ENCODE measurements at places on chromosomes 11 and 22.

DNA sequence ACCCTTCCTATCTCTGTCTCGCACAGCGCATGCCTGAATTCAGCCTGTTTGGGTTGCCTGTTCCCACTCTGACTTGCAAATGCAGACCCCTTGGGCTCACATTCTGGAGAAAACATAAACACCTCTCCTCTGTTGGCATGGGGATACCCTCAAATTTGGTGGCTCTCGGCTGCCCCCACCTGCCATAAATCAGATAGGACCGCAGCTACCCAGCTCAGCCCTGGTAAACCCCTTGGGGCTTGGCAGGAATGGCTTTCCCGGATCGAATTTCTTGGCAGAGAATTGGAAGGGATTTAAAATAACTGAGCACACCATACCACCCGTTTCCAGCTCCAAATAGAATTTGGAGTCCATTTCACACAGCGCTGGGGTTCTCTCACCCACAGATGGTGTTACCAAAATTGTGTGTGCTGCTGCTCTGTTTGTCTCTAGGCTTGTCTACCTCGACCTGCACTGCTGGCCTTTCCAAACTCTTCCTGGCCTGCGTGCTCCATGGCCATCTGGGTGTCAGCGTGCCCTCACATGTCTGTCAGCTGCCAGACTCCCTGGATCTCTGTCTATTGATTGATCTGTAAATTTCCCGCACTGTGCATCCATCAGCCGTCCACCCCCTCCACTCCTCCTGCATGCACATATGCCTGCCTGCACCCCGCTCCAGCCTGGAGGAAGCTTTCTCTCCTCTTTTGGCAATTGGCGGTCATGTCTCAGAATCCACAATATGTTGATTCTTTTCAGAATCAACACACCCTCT lies 134.0 kb downstream of the NTM start:
- no peak for DNase-seq

DNA sequence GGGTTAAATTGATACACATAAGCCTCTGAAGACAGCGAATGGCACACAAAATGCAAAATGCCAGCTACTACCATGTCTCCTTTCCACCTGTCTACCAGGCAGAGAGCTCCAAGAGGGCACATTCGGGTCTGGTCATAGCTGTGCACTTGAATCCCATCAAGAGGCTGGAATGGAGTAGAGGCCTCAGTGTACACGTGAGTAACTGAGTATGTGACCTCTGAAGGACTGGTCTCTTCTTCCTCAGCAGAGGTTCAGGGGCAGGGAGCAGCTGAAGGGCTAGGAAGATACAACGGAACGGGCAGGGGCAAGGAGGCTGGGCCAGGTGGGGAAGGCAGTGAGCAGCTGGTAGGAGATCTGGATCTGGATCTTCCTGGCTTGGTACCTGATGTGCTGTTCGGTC lies 56.3 kb upstream of the PHOX2A start:
- DNase-seq: no peak

- DNase-seq: no peak
Measured at GRCh38 chr11:12546660-12547059, 127.6 kb upstream of the TEAD1 start.

DNA sequence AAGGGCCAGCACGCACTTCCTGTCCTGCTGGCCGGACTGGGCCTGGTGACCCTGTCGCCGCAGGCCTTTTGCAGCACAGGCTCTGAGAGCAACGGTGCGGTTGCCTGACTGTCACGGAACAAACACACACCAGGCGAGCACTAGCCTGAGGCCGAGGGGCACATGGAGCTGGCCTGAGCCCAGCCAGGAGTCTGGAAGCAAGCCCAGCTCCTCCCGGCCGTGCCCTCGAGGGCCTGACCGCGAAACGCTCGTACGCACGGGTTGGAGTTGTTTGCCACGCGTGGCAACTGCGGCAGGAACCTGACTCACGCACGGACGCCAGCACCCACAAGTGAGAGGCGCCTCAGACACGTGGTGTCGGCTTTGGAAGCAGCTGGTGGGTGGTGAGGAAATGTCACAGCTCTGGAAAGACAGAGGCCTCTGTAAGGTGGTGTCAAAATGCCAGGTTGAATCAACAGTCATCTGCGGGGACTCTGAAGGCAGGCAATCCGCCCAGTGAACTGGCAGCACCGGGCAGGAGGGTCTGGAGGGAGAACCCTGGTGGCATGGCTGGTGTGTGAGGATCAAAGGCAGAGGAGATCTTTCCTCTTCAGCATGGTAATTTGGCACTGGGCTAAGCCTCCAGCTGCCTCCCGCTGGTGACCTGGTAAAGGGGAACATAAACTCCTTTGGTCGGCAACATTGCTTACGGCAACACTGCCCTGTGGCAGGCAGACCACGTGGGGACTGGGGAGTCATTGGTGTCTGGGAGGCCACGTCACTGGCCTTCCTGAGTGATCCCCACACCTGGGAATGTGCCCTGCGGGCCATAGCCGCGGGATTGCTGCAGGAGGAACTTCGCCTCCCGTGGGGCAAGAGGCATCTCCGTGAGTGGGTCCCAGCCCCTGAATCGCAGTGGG lies 15.3 kb upstream of the IL17REL start:
- DNase-seq: no peak

- DNase-seq: no peak
Measured at GRCh38 chr11:65822776-65823528, 10.8 kb upstream of the SNX32 start.

DNA sequence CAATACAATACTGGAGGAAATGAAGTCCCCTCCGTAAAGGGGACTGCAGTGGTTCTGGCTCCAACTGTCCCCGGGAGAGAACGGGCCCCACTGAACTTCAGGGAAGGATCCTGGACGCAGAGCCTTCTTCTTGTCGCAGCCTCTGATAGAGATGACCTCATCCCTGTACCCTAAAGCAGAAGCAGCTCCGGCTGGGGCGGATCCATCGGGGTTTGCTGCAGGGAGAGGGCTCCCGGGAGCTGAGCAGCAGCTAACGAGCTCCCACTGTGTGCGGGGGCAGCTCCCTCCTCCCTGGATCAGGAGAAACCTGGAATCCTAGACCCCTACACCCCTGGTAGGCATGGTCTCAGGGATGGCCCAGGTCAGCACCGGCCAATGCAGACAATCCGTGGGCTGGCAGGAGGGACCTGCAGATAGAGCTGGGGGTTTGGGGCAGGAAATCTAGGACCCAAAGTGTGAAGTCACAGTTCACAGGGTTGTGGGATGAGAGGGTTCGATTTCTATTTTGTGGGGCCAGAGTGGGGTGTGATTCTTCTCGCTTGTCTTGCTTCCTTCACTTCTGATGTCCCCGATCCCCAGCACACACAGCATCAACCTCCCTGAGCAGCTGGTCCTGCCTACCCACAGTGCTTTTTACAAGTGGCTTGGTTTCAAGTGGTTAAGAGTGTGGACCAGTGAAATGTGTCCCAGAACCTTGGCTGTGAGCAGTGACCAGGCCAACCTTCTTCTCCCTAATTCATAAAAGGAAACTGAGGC lies 12.9 kb downstream of the KIAA0930 start:
- DNase-seq: no peak

DNA sequence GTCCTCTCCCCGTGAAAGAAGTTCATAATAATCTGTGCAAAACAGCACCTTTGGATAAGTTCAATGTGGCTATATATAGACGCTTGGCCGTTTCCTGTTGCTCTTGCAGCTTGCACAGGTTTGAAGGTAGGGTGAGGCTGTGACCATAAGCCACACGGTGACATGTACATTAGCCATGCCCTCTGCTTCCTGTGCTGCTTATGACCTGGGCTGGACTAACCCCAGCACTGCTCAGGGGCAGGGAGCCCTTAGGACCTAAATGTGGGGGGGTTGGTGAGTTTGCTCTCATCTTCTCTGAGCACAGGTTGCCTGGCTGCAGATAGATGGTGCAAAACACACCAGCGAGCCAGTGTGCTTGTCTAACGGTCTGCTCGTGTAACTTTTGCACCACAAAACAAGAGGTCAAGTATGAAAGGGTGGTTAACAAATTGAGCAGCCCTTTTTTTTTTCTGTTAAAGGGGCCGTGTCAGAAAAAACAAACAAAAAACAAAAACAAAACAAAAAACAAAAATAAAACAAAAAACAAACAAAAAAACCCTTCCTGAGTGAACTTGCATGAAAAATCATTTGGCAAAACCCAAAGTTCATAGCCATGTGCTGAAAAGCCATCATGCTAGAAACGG lies 37.3 kb downstream of the FLI1 start:
- peak; percentile 40 for DNase-seq

DNA sequence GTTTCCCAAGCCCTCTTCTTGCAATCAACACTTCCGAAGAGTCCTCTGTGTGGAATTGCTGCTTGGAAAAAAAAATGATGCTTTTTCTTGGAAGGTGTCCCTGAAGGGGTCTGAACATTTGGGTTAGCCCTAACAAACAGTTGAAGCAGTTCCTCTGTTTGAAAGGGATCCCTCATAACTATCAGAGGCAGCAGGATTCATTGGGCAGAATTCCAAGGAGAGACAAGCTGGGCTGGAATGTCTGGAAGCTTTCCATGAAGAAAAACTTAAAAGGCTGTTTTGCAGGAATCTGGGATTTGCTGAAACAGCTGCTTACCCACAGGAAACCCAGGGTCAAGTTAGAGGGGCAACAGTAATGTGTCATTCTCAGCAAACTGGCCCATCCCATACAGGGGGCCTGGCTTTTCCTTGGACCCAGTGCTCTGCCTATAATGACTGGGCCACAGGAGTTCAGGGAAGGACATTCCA lies 3.1 kb downstream of the CSNK2A3 start:
- DNase-seq: no peak

DNA sequence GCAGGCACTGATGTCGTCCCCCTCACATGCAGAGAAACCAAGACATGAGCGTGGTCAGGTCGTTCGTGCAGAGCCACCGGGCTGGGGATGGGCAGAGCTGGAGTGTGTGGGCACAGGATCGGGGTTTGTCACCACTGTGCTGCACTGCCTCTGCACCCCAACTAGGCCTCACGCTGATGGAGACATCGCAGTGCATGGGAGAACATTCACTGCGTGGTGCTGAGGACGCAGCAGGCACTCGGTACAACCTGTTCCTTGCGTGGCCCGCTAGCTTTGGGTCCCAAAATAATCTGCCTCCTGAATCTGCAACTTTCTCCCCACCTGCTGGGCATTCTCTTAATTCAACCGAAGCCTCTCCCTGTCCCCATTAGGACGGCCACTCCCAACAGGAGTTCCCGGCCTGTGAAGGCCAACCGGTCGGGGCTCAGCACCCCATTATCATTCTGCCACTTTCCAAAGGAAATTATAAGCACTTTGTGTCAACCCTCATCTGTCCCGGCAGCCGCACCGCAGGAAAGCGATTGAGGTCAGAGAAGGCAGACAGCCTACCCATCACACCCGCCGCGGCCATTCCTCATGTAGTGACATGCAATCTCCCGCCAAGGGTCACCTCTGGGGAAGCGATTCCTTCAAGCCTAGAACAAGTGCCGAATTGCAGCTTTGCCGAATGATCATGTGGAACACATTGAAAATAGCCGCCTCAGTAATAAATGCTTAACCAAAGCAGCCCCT lies 490.4 kb downstream of the MN1 start:
- no peak for DNase-seq

- no peak for DNase-seq
Measured at GRCh38 chr11:129998107-129998506, 4.5 kb downstream of the PRDM10 start.

DNA sequence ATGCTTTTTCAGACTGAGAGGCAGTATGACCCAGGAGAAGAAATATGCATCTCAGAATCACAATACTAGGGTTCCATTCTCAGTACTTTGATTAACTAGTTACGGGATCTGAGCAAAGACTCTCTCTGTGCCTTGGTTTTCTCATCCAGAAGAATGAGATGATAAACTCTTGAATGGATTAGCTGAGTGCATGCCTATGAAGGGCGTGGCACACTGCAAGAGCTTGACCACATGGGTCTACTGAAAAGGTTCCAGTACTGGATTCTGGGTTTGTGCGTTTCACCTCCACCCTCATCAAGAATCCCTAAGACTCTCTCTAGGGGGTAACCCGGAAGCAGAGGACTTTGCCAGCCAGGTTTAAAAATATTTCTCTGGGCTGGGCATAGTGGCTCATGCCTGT lies 25.6 kb downstream of the PGA5 start:
- DNase-seq: no peak

DNA sequence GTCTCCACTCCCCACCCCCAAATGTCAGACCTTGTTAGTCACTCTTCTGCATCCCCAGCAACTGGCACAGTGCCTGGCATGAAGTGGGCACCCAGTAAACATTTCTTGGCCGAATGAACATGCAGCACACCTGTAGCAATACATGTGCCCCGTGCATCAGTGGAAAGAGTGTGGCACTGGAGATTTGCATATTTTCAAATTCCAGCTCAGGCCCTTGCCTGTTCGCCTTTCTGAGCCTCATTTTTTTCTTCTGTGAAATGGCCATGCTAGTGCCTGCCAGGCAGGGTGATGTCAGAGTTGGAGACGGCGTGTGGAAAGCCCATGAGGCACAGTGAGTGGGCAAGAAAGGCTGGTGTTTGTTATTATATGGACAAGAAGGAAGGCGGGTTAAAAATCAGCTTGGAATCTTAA lies 38.7 kb downstream of the CD82 start:
- DNase-seq: peak; percentile 67

DNA sequence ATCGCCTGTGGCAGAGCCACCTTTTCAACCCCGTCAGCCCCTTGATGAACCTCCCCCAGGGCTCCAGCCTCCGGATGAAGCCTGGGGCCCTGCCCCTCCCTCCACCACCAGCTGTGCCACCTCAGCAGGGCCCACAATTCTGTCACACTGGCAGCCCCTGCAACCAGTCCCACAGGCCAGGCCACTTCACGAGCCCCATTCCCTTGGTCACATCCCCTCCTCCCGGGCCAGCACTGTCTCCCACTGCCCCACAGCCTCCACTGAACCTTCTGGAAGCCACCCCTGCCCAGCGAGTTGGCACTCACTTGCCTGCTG lies 19.9 kb downstream of the OSBPL5 start:
- DNase-seq: no peak

- no peak for DNase-seq
Measured at GRCh38 chr11:65808744-65809341, 22.0 kb downstream of the OVOL1 start.

DNA sequence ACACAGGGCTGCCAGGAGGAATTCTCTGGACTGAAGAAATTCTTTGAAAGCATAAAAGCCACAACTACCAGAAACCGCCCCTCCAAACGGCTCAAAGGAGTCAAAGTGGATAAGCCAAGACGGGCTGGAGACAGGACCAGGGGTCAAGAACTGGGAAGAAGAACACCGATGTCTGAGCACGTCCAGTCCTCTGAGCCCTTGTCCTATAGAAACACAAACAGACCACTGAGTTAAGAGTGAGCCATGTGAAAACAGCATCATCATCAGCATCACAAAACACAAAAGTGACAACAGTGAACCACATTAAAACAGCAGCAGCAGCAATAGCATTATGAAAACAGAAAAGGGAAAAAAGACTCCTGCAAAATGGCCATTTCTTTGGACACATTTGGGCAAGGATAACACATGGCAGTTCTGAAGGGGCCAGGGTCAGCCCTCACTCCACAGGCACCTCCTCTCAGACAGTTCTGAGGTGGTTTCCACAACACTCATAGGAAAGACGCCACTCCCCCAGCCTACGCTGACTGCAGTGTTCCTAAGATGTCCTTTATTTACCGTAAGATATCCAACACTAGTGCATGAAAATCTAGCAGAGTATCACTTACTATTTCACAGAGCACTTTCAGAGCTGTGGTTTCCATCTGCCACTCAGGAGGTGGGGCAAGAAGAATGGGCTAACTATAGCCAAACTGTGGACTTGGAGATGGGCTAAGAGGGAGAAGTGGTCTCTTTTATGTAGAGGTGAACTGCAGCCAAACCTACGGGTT lies 28.6 kb upstream of the YPEL1 start:
- DNase-seq: no peak
